ENCODE measurements at places on chromosomes 6 and 20.
A peak's percentile ranks its signal among the peaks of the same experiment; 100 is the strongest.

DNA sequence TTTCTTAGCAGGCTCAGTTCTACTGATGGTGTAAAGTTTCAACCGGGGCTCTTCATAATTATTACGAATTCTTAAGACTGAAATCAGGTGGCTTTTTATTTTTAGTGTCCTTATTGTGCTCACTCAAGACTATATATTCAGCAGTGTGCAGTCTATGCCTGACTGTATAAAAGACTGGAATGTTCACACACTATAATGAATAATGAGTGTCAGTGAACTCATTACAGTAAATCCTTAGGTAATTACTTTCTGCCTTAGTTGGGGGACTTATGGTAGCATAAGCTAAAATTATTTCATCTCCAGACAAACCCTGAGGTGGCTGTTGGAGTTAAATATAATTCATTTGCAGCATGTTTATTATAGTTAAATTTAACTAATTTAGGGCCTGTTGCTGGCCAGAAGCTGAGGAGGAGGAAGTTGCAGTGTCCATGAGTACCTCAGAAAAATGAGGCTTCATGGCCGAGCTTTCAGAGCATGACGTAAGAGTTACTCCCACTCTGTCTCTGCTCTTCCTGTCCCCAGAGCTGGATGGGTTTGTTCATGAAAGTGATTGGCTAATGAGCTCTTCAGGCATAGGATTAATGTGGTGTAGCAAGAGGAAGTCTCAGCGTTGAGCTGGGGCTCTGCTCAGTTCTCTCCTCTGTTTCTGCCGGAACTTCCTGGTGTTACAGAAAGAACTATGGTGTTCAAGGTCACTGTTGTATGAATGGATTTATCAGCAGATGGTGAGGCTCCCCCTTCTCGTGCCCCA is 335.7 kb downstream of the NRN1 start:
- DNase-seq: peak; percentile 16

- DNase-seq: no peak
Observed at GRCh38 chr6:126797981-126798380, 320.5 kb upstream of the RSPO3 start.

DNA sequence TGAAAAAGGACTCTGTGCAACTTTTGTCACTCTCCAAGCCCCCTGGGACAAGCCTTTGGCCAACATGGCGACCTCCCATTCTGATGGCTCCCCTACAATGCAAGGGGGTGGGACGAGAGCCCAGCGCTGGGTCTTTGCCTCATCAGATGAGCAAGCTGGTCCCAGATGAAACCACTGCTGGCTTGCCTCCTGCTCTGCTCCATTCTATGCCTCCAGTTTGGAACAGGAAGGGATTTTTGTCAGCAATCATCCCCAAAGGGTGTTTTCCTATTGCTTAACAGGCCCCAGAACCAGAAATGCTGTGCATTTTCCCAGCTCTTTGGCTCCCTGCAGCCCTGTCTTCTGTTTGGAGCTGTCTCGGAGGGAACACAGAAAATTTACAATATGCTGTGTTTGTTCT is 412.7 kb downstream of the MAFB start:
- no peak for DNase-seq

DNA sequence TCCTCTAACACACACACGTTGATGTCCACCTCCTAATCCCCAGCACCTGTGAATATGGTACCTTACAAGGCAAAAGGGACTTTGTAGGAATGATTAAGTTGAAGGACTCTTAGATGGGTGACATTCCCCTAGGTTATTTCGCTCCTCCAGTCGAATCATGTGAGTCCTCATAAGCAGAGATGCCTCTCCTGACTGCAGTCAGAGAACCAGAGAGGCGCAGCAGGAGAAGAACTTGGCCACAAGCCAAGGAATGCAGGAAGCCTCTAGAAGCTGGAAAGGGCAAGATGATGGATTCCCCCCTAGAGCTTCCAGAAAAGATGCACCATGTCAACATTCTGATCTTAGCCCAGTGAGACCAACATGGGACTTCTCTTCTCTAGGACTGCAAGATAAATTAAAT is 133.1 kb upstream of the PTPRT start:
- DNase-seq: no peak

DNA sequence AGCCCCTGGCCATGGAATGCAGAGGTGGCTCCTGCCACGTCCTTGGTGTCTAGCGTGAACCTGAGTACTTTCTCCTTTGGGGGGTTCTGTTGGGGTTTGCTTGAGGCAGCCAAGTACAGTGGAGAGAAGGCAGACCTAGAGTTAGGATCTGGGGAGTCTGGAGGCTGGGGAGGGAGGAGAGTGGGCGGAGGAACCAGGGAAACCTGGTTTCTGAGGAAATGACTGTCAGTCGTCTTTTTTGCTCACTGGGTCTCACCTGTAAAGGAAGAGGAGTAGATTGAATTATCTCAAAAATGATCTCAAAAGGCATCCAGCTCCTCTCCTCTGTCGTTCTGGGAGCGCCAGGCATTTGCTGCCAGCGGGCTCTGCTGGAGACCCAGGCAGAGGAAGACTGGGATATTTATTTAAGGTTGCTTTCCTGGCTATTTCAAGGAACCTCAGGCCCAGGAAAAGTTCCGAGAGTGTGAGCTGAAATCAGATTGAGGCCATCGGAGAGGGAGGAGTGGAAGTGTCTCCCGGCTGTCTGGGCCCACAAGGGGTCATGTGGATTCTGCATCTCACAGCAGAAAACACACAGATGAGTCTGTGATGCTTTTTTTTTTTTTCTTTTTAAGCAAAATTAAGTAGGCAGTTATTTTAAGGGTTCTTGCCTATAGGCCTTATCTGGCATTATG is 16.1 kb downstream of the EPB41L1 start:
- no peak for DNase-seq

- no peak for DNase-seq
Observed at GRCh38 chr6:100209323-100210136, 215.5 kb upstream of the MCHR2 start.

GRCh38 chr6:145763742-145764141 is 28.4 kb upstream of the EPM2A start:
- no peak for DNase-seq

GRCh38 chr6:57069920-57070331 is 20.1 kb upstream of the ZNF451 start:
- DNase-seq: no peak

- DNase-seq: no peak
Observed at GRCh38 chr6:11009353-11009752, 34.8 kb downstream of the ELOVL2 start.

GRCh38 chr6:105431226-105431625 is 28.3 kb upstream of the PREP start:
- DNase-seq: no peak

DNA sequence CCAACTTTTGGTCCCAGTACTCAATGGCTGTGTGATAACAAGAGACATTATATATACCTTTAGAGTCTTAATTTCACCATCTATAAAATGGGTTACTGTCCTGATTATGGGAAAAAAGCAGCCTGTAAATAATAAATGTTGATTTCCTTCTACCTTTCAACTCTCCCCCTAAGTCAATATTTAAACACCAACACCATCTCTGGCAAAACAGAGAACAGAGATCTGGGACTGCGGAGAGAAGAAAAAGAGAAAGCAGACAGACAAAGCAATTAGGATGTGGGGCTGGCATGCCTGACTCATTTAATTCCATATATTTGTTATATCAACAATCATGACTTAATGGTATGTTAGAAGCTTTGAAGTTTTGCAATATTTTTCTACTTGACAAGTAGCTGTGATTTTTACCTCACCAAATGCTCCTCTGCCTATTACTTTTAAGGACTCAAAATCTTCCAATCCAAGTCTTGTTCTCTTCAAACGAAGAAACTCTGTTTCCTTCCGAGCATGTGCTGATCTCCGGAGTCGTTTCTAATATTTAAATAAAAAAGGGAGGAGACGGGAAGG is 23.3 kb downstream of the STK38 start:
- DNase-seq: no peak

GRCh38 chr6:40948570-40948969 is 90.5 kb downstream of the UNC5CL start:
- no peak for DNase-seq

DNA sequence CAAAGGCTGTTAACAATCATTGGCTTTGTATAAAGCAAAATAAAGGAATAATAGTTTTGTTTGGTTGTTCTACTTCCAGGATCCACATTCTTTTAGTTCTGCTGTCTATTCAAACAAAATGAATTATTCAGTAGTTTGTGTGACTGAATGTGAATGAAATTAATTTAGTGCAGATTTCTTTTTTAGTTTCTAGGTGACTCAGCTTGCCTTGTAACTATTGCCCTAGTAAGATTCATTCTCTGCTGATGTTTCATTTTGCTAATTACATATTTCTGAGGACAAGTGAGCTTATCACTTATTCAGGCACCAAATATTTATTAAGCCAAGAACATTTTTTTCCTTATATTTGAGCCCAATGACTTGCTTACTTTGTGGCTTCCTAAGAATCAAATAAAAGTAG is 46.5 kb upstream of the RIPOR2 start:
- DNase-seq: no peak

DNA sequence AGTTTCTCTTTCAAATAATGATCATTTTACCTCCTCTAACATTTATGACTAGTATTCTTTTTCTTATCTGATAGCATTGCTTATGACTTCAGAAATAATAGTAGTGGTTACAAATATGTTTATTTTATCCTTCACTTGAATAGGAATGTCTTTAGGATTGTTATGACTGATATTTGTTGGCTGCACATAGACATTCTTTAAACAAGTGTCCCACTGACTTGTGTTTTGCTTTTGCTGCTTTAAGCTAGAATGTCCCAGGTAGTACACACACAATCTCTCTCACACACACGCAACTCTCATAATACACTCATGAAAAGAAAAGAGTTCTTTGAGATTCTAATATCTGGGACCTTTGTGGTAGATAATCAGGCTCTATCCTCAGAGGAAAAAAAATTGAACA is 21.6 kb downstream of the KIAA1586 start:
- DNase-seq: no peak

DNA sequence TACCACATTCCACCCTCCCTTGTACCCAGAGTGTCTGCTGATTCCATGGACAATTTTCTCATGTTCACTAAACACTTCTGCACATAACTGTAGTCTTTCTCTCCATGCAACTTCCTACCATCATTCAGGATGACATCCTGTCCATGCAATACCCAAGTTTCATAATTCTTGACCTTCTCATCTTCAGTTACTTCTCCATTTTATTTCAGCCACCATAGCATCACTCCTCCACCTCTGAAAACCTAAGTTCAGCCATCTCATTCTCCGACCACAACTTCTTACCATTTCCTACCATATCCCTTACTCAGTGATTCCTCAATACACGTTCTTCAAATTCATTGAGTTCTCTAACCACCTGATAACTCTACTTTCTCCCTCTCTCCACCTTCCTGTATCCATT is 216.5 kb upstream of the TENT5A start:
- no peak for DNase-seq

DNA sequence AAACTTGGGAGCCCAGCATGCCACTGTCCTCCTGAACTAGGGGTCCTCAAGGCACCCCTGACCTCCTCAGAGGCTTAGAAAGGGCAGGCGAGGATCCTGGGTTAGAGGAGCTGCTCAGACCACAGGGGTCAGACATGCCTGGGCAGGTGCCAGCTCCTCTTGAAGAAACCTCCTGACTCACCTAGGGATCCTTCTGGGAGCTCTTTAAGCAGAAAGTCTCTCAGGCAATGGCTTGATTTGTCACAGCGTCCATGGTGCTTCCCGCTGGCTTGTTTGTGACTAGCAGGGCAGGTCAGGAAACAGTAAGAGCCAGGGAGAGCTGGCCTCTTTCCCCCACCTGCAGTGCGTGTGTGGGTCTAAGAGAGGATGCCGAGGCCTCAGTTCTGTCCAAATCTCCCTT is 174.5 kb upstream of the SNX9 start:
- DNase-seq: no peak

- DNase-seq: no peak
Observed at GRCh38 chr6:152575621-152576150, 61.5 kb downstream of the SYNE1 start.

DNA sequence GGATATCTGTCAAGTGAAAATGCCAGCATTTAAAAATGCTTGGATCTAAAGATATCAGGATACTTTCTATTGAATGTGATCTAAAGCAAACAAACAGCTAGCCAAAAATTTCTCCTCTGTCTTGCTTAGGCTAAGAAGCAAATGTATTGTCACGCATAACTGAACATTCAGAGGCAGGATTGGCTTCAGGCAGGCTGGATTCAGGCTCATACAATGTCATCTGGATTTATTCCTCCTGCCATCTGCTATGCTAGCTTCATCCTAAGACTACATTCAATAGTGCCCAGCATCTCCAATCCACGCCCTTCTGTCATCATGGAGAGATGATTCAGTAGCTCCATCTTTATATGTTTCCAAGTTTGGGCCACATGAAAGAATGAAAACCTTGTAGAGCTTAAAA is 27.1 kb downstream of the PFDN4 start:
- DNase-seq: no peak

GRCh38 chr6:80321011-80321410 is 214.5 kb downstream of the BCKDHB start:
- no peak for DNase-seq

GRCh38 chr20:45098103-45098773 is 2.7 kb downstream of the KCNS1 start:
- DNase-seq: peak; percentile 21

- no peak for DNase-seq
Observed at GRCh38 chr6:42190554-42191183, 4.1 kb downstream of the GUCA1B start.

DNA sequence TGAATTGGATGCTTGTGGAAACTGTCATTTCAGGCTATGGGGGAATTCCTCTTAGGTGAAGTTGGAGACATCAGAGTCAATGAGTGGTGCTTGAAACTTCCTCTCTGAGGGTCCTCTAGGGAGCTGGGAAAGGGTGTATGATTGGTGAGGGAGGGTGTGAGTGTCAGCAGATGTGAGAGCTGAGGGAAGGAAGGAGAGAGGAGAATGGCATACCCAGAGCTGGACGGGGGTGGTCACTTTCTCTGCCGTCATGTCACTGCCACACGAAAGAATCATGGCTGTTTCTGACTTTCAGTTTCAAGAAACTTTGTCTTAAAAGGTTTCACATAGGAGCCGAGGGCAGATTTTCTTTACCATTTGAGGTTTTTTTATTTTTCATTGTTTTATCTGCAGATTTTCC is 50.3 kb downstream of the DEK start:
- DNase-seq: no peak

GRCh38 chr20:36569847-36570429 is 3.5 kb upstream of the TGIF2 start:
- DNase-seq: no peak

DNA sequence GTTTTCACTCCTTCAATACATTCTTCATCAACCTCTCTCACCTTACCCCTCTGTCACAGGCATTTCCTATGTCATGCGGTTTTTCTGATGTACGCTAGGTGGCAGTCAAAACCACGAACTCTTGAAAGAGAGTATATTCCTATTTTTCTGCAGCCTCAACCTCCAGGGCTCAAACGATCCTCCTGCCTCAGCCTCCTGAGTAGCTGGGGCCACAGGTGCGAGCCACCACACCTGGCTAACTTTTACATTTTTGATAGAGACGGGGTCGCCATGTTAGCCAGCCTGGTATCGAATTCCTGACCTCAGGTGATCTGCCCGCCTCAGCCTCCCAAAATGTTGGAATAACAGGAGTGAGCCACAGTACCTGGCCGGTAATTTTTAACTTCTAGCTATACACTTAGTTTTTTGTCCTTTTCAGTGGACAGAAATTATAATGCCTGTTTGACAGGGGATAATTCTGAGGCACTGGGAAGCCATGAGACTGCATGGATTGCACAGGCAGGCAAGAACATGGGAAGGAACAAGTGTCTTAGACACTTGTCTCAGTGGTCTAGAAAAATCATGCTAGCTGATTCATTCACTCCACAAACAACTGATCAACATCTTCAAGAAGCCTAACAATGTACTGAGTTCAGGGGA is 22.5 kb upstream of the HFE start:
- peak; percentile 24 for DNase-seq

- no peak for DNase-seq
Observed at GRCh38 chr6:14450133-14450504, 332.5 kb downstream of the CD83 start.
